Stimulated activated CD8-positive, alpha-beta memory T cell treated with anti-CD3 and anti-CD28 coated beads, Interleukin-15, amount 100 ng/mL, for 1 hour (primary cell): ENCODE measurements at places on chromosomes 16 and 17.

DNA sequence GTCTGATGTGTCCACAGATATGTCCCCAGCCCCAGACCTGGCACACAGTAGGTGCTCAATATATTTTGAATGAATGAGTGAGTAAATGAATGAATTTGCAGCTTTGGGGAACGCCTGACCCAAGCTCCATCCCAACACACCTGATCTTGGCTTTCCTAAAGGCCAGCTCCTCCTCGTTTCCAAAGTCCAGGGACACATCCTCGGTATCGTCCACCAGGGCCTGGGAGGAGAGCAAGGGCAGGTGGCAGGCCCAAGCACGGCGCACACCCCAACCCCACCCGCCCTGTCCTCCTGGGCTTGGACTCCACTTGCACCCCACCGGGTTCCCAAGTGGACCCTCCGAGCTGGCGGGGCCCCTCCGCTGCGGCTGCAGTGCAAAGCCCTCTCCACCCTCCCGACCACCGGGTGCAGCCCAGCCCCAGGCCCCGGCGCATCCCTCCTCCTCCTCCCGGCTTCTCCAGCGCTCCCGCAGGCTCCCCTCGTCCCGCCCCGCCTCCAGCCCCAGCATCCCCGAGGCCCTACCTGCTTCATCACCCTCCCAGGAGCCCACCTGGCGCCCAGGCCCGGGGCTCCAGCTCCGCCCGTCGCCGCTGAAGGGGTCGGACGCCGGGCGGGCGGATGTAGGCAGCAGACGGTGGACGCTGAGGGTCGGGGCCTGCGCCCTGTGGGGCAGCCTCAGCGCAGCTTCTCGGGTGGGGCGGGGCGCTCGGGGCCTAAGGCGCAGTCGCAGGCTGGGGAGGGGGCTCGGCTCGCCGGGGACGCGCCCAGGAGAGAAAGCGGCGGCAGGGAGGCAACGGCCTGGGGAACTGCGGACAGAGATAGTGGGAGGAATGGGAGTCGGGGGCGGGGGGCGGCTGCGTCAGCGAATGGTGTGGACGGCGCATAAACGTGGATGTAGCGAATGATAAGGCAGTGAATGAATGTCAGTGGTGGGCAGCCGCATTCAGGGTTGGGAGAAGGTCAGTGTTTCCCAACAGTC, at the start of gene TVP23A:
Gene TVP23A, minus strand, starts transcription at position 832 of the 979 bp plus-strand sequence. Its CDS starts 301 bp downstream, at position 531.
- DNase-seq = no peak

GRCh38 chr16:4689091-4689671, 4.2 kb upstream of the NUDT16L1 start:
- no peak for DNase-seq

GRCh38 chr16:75224306-75225082, 5.7 kb downstream of the CTRB1 start:
- DNase-seq = no peak

DNA sequence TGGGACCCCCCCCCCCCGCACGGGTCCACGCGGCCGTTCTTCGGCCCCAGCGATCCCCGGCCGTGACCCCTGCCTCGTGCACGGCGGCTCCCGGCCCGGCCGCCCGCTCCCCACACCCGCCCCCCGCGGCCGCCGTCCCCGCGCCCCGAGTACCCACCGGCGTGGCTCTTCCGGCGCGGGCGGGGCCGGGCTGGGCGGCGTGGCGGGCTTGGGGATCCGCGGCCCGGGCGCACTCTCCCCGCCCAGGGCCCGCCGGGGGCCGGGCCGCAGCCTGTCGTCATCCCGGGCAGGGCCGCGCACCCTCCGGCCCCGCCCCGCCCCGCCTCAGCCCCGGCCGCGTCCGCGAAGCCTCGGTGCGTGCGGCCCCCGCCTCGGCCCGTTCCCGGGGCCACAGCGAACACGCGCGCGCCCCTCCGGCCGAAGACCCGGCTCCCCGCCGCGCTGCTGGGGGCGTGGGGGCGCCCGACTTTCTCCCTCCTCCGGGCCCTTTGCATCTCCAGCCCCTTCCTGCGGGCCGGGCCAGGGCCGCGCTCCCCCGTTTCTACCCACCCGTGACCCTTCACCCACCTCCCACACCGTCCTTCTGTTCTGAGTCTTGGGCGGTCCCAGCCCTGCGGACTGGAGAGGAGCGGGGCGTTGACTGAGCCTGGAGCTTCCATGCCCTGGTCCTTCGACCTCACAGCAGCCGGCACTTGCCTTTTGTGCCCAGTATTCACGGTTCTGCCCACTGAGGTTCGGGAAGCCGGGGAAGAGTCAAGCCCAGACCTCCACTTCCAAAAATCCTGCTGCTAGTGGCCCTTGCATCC, 840 bp downstream of the MYO1C start:
- no peak for DNase-seq

DNA sequence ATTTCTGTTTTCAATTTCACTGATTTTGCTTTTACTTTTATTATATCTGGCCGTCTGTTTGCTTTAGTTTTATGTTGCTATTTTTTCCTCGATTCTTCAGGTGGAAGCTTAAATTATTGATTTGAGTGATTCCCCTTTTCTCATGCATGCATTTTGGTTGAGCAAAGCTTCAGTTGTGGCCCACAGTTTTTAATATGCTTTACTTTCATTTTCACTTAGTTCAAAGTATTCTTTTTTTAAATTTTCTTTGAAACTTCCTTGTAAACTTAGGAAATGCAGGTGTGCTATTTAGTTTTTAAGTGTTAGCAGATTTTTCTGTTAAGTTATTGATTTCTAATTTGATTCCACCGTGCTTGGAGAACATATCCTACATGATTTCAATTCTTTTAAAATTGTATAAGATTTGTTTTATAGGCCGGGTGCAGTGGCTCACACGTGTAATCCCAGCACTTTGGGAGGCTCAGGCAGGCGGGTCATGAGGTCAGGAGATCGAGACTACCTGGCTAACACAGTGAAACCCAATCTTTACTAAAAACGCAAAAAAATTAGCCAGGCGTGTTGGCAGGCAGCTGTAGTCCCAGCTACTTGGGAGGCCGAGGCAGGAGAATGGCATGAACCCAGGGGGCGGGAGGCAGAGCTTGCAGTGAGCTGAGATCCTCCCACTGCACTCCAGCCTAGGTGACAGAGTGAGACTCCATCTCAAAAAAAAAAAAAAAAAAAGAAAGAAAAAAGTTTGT, 531.2 kb downstream of the KIF2B start:
- DNase-seq = no peak

GRCh38 chr17:6305613-6306360, 129.1 kb downstream of the AIPL1 start:
- no peak for DNase-seq

DNA sequence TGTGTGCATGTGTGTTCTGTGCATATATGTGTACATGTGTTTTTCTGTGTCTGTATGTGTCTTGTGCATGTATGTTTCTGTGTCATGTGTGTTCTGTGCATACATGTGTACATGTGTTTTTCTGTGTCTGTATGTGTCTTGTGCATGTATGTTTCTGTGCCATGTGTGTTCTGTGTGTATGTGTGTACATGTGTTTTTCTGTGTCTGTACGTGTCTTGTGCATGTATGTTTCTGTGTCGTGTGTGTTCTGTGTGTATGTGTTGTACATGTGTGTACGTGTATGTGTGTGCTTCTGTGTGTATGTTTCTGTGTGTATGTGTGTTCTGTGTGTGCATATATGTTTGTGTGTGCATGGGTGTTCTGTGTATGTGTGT, 8.4 kb upstream of the RAB37 start:
- no peak for DNase-seq

- peak; percentile 53 for DNase-seq
Observed at GRCh38 chr17:42773290-42774035, at the start of gene VPS25. Gene VPS25 (plus strand): TSS chr17:42773449. CDS start chr17:42773476, 27 bp downstream.
